ENCODE measurements at places on chromosomes 7 and 10.

DNA sequence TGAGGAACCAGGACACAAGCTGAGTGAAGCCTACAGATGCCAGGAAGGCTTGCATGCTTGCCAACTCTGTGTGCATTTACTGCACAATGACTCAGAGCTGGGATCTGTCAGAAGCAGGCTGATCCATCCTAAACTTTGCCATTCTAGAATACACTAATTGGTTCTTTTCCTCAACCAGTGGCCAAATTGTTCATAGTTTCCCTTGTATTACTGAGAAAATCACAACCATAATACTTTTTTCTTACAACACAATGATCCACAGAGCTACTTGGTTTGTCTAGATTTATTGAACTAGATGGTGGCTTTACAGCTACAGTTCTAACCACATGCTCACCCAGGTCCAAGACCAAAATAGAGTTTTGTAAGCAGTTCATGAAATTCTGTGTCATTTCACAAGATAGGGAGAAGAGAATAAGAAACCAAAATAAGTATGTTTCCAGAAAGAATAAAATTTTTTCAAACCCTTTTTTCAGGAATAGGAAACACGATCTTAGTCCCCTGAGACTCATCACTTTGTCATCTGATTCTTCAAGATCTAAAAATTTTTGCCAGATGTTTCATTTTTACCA lies 21.0 kb upstream of the LRRC17 start:
- DNase-seq, result peak; percentile 37

- DNase-seq, result no peak
These were observed 90.7 kb downstream of the APBB1IP start for GRCh38 chr10:26528715-26529393.

DNA sequence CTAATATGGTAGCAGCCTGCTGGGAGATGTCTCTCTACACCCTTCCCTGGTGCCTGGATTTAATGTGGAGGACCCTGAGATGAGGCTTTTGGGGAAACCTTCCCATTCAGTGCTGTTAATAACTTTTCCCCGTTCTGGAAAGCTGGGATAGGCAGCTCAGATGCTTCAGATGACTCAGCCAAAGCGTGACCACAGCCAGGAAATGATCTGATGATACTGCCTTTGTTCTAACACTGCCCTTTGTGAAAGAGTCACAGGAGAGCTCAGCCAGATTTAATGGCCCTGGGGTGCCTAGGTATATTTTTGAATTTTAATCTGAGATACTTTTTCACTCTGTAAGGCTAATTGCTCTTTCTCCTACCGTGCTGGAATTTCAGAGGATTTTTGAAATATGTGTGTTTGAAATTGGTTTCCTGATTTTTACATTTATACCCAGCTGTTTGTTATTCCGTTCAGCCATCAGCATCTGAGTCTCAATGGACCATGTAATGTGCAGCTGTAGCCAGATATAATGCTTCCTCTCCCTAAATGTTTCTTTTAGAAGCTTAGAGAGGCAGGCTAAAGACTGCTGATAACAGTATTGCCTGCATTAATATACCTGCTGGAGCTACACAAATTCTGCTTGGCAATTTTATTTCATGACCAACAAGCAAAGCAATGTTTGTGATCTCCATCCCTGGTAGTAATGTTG lies 17.8 kb downstream of the CELF2 start:
- no peak for DNase-seq

DNA sequence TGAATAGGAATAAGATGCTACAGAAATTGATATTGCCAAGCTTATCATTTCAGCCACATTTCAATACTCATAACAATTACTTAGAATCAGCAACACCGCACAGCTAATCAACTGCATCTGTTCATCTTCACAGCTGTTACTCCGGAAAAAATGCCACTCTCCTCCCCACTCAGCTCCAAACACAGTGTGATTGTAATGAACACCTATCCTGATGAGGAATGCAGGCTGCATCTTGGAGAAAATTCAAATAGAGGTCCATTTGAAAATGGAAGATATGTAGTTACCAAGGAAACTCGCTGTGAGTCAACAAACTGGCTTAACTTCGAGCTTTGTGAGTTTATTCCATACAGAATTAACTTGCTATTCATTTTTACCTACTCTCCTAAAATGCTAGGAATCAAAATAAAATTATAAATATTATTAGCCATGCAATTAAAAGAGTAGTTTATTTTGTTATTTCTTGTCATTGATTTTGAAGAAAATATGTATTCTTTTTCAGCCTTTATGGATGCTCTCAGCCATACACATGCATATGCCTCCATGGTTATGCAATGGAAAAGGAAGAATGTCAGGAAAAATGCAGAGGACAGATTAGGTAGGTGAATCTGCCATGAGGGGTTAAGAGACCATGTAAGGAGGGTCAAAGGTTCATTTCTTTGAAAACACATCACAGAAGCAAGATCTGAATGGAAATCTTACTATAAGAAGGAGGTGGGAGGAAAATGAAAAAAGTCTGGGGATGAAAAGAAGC lies 267.2 kb downstream of the POM121L12 start:
- no peak for DNase-seq

GRCh38 chr7:132158166-132158565 lies 418.1 kb downstream of the PLXNA4 start:
- DNase-seq, result no peak

DNA sequence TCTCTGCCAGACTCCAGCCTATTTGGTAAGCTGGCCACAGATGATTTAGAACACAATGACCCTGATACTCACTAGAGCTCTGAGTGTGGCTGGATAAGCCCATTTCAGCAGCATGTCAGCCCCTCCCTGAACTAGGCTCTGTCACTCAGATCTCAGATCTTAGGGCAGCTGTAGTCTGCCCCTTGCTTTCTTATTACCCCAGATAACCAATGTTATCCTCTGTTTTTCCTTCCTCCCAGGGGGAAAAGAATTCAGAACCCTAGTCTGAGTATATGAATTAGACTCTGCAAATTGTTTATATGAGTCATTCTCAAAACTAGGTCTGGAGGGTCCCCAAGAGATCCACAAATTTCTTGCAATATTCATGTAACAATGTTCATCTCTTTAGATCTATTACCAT lies 286.2 kb downstream of the KCNMA1 start:
- no peak for DNase-seq

DNA sequence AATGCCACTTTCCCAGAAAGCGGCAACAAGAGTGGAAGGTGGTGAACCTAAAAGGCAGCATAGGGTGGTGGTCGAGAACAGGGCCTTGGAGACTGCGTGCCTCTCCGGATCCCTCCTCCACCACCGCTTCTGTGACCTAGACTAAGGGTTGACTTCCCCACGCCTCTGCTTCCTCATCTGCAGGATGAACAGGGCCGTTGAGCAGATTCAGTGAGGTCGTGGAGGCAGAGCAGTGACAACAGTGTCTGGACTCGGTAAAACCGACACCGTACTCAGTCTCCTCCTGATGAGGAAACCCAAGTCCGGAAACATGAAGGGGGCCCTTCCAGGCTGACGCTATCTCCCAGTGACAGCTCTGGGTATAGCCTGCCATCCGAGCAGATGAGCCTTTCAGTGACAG lies 162.6 kb downstream of the CELF2 start:
- no peak for DNase-seq

GRCh38 chr7:83306502-83306901 lies 143.8 kb upstream of the PCLO start:
- DNase-seq, result no peak

- no peak for DNase-seq
These were observed 11.1 kb upstream of the MDFIC start for GRCh38 chr7:114910787-114911186.

DNA sequence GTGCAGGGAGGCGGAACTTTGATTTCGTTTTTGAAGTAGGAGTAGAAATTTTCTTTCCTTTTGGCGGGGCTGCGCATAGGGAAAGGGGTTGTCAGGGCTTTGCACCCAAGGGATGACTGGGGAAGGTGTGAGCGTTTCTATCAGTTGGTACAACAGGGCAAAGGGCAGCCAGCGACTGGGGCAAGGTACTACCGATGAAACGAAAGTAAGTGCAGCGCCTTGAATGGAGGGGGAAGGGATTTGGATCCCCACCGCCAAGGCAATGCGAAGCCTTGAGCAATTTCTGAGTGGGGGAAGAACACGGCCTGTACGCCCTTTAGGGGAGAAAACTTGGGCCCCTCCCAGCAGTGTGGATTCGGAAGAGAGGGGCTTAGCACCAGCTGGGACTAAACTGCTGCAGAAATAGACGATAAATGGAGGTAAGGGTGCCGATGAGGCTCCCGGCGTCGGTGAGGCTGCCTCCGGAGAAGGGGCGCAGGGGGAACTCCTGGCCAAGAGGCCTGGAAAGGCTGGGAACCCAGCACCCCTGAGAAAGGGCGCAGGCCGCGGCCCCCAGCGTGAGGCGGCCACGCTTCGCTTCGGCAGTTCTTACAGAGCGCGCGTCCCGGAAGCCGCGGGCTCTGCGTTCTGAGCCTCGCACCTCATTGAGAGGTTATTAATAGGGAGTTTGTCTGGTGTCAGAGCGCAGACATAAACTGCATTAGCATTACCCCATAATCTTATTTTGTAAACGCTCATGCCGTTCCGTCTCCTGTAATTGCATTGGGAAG lies 10.0 kb upstream of the TLX1 start:
- DNase-seq, result no peak

DNA sequence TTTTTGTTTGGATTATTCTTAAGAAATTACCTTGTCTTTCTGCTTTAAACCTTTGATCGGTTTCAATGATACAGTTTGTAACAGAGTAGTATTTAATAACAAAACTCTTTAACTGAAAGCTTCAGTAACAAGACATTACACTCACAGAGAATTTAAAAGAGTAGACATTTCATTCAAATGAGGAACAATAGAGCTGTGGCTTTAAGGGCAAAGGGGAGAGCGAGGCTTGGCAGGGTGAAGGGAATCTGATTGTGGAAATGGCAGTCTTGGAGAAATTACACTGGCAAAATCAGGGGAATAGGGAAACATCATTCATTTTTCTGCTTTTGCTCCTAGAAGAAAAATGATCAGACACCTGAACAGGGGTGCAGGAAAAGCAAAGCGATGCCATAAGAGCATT lies 5.1 kb upstream of the HIPK2 start:
- no peak for DNase-seq

GRCh38 chr7:53904355-53904754 lies 637.8 kb upstream of the VSTM2A start:
- no peak for DNase-seq

GRCh38 chr7:26070290-26070689 lies 81.7 kb upstream of the NFE2L3 start:
- DNase-seq, result no peak

DNA sequence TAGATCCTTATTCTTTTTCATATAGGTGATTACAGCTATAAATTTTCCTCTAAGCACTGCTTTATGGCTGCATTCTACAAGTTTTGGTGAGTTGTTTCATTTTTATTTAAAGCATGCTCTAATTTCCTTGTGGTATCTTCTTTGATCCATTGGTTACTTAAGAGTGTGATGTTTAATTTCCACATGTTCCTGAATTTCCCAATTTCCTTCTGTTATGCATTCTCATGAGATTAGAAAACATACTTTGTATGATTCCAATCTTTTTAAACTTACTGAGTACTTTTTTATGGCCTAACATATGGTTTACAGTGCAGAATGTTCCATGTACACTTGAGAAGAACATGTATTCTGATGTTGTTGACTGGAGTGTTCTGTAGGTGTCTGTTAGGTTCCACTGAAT lies 53.4 kb downstream of the MYL10 start:
- DNase-seq, result no peak

GRCh38 chr10:29078919-29079318 lies 210.0 kb upstream of the LYZL1 start:
- DNase-seq, result no peak

DNA sequence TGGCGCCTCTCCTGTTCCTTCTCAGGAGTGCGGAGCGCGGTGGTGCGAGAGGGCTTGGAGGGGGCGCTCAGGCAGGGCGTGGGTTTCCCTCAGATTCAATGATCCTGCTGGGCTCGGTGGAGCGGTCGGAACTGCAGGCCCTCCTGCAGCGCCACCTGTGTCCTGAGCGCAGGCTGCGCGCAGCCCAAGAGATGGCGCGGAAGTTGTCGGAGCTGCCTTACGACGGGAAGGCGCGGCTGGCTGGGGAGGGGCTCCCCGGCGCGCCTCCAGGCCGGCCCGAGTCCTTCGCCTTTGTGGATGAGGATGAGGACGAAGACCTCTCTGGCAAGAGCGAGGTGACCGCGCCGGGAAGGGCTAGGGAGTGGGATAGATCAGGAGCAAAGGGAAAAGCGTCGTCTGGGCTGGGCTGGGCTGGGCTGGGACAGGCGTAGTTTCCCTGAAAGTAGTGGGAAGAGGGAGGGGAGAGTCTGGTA lies 17.0 kb downstream of the FAM131B start:
- peak; percentile 87 for DNase-seq

DNA sequence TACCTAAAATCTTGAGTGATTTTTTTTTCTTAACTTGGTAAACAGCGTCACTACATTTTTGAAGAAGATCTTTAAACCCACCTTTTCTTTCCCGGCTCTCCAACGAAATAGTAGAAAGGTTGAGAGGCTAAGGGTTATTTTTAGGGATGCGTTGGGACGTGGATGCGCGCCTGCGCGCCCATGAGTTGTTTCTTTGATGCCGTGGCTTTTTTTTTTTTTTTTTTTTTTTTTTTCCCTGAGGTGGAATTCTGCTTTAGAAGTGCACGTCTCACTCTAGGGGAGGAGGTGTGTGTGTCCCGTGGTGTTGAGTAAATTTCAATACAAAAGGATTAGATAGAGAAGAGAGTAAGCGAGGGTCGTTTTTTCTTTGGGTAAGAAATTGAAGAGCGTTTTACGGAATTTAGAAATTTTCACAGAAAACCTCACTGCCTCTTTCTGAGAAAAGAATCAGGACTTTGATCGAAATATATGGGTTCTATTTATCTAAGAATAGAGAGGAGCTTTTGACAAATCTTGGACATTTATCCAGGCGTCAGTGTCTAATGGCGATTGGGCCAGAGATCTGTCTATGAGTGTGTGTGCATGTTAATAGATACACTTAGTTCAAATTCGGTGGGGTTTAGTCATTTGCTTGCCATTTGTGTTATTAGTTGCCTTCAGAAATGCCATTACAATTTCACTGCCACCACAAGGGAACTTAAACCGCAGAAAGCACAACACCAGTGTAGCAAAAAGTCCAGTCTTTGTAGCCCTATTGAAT lies 1.2 kb upstream of the SP8 start:
- DNase-seq, result no peak

DNA sequence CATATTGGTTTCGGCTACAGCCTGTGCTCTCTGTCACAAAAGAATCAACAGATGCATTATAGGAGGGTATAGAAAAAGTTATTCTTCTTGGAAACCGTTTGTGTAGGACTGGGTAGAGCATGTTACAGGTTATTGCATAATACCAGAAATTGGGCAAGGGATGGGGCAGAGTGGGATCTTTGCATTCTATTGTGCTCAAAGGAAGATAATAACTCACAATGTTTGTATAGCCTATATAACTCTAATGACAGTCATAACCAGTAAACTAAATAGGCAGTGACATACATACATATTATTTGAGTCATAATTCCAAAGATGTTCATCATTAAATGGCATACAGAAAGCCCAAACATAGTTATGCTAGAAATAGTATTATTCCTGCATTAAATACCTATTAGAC lies 179.7 kb downstream of the XPNPEP1 start:
- DNase-seq, result no peak
